ENCODE measurements at places on chromosomes 16 and 17.

GRCh38 chr17:77098884-77099545 lies 41.8 kb upstream of the SEC14L1 start:
- no peak for DNase-seq

DNA sequence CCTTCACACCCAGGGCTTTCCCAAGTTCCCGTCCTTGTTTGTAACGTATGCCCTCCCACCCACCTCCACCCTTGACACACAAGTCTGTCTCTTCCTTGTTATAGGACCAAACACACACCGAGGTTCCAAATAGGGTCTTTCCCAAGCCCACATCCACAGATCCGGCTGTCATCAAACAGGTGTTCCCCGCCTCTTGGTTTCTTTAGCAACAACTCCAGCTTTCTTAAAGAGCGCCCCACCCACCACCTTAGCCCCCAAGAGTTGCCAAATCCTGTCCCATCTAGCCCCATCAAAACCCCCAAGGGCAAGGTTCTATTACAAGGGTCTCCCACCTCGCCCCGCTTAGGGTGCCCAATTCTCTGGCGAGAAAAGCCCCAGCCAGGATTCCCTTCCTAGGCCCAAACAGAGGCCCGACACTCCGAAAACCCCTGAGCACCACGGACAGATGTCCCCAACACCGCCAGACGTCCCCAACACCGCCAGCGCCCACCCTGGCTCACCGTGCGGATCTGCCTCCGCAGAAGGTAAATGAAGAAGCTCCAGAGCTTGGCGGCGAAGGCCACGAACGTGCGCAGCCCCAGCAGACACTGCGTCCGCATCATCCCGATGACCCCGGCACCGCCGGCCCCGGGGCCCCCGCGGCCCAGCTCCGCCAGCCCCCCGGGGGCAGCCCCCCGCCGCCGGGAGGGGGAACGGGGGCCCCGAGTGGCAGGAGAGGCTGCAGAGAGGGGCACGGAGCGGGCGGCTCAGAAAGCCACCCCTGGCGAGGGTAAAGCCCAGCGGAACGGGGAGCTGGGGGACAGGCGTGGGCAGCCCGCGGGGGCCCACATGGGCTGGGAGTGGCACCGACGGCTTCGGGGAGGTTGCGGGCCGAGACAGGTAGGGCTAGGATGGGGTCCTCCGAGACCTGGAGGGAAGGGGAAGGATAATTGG lies 573 bp downstream of the CTDNEP1 start:
- DNase-seq, result no peak

DNA sequence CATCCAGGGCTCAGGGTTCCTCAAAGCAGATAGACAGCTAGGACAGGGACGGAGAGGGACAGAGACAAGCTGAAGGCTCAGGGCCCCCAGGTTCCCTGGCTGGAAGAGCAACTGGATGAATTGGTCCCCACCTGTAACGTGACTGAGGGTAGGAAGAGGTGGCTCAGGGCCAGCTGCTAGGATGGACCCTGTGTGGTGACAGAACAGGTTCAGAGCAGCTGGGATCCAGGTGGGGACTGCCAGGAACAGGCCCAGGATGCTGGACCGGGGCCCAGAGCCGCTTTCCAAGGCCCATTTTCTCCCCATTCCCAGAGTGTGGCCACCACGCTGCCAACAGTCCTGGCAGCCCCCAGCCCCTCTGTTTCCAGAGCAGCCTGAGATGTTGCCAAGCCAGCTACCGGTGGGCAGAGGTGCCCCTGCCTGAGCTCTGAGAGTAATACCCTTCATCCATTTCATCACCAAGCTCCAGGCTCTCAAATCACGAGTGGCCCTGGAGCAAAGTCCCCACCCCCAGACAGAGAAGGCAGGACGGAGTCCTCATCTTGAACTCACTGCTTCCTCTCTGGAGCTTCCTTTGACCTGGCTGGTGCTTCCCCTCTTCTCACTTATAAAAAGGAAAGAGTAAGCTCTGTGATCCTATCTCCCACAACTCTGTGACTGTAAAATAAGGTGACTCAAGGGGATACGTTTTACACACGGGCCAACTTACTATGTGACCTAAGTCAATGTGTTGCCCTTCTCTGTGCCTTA lies 79.6 kb downstream of the TMEM132E start:
- DNase-seq, result no peak

- no peak for DNase-seq
These were observed 75.9 kb downstream of the HS3ST3A1 start for GRCh38 chr17:13525876-13526275.

DNA sequence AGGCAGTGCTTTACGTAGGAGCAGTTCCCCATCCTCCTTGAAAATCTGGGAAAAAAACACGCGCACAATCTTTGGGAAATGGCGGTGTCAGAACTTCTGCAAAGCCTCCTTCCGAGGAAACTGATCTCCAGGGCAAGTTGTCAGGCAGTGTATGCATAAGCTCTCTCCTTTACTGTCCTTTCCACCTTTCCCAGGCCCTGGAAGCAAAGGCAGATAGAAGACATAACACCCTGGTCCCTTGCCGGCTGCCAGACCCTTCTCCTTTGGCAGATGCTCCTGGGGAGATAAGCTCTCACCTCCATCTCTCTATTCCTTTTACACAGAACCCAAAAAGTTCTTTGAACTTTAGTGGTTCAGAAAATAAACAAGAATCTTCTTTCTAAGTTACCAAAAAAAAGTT lies 12.4 kb downstream of the TOB1 start:
- no peak for DNase-seq

DNA sequence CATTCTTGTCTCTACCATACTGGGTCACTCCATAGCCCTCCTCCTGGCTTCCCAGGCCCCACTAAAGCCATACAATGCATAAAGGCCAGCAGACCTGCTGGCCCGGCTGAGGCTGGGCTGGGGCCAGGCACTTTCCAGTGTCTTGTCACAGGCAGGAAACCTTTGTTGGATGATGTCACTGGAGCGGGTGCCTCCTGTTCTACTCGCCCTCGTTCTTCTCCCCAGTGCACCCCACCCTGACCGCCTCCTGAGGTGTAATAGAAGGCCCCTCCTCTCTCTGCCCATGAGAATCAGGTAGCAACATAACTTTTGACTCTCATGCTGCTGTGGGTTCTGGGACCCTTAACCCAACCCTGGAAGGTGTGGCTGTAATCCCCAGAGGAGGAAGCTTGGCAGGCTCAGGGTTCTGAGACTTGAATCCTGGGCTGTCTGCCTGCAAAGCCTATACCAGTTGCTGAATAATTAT lies 54.2 kb upstream of the IL34 start:
- no peak for DNase-seq

DNA sequence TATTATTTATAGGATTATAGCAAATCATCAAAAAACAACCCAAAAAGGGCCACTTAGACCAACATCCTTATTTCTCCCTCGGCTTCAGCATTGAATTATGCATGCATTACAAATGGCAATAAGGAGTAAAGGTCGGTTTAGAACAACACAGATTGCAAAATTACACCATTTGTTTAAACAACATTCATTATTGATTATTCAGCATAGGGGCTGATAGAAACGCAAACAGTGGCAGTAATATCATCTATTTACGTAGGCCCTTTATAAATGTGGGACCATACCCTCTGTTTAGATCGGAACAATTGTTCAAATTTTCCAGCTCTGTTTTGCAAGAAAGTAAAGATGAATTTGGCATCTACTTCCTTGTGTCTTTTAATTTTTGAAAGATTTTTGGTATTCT lies 153.3 kb downstream of the WWOX start:
- no peak for DNase-seq

- no peak for DNase-seq
These were observed 68.5 kb downstream of the CLEC16A start for GRCh38 chr16:11012841-11013240.

GRCh38 chr17:45784293-45784740 lies at the start of gene CRHR1:
Gene CRHR1 (plus strand): TSS chr17:45784320. CDS start chr17:45784545, 225 bp downstream.
- DNase-seq, result no peak

DNA sequence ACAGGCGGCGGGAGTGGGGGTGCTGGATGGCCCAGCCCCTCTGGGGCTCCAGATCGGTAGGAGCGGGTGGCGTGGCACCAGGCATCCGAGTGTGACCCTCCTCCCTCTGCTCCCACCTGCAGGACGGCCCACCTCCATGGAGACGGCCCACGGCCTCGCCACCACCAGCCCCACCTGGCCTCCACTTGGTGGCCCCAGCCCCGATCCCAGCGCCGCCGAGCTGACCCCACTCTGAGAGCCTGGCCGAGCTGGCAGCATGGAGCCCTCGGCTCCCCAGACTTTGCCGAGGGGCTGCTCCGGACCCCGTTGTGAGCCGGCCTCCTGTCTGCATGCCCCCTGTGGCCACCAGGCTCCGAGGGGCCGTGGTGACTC lies 4.7 kb upstream of the NUDT16L1 start:
- no peak for DNase-seq

GRCh38 chr16:7378024-7378695 lies 45.5 kb downstream of the RBFOX1 start:
- no peak for DNase-seq

DNA sequence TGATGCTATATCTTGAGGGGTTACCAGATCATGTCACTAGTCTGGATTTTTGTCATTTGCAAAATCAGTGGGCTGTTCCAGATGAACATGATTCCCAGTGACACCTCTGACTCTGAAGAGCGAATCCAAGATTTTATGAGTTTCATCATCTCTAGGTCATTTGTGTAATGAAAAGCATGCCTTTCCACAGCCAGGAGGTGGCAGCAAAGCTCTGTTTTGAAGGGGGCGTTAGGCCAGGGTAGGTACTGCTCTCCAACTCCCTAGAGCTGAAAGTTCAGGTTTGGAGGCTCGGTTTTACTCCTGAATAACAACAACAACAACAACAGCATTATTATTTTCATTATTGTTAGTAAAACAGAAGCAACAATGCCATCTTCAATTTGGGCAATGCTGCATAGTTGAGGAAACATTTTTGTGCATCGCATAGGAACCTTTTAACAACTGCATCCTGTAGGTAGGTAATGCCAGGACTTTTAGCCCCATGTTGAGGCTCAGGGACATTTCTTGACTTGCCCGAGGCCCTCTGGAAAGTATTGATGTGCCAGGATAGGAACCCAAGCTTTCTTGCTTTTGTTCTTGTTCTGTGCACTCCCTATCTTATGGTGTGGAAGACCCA lies 77.0 kb downstream of the MYH13 start:
- DNase-seq, result no peak
